Neural crest cell (in vitro differentiated cells): ENCODE measurements at places on chromosomes 4 and X. TPM values are rescaled to one million over a fixed set of nuclear protein-coding genes. Genes with fewer than 3 reads are reported as not detected.

RXFP1 gene
- total RNA-seq = not detected in 2 replicates

DNA sequence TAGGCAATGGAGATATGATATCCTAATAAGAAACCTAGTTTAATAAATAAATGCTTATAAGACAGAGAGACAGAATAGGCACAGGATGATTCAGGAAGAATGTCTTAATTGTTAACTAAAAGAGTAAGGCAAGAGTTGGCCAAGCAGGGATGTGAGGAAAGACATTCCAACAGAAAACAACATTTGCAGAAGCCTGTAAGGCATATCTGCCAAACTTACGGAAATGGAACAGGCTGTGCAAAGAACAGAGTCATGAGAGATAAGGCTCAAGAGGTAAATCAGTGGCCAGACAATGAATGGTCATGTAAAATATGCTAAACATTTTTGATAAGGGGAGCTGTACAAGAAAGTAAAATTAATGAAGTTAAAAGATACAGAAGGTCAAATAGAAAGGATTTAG, 134.9 kb downstream of the KCTD8 start:
- no peak overlapping the region for H3K27ac ChIP-seq
- no peak overlapping the region for H3K4me3 ChIP-seq
- DNase-seq = no peak
- H3K4me1 ChIP-seq = no peaks in the 10 kb centered on the region
- H3K27me3 ChIP-seq = peaks cover 4% of the 10 kb centered on the region

GDPD2 gene
- total RNA-seq = 5.3 and 6.0 TPM in 2 replicates

TAB3 gene
- total RNA-seq = 13.2 and 13.3 TPM in 2 replicates

DNA sequence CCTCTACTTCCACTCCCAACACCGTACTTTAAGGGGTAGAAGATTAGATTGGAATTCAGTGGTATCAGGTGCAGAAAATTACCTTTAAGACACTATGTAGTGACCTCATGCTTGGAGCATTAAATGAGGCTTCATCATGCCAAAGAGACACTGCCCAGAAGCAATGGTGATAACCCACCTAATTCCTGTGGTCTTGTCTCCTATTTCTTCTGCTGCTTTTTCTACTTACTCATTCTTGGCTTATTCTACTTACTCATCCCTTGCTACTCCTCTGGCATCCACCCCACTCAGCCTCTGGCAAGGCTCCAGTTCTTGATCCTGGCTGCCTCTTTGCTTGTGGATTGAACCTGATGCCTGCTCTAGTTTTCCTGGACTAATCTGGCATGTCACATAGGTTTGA, 62.3 kb upstream of the ADAMTS3 start:
- no peaks in the 10 kb centered on the region for H3K27me3 ChIP-seq
- H3K27ac ChIP-seq = no peak overlapping the region
- no peaks in the 10 kb centered on the region for H3K4me1 ChIP-seq
- DNase-seq = no peak

- H3K4me3 ChIP-seq = peak overlapping the region; percentile 93
- H3K27me3 ChIP-seq = peaks cover 11% of the 10 kb centered on the region
- peak overlapping the region; percentile 91 for H3K27ac ChIP-seq
- DNase-seq = peak; percentile 76
- peaks cover 26% of the 10 kb centered on the region for H3K4me1 ChIP-seq
Measured at GRCh38 chr4:119212964-119213606, 572 bp downstream of the USP53 start.
